ENCODE measurements at places on chromosomes 3 and 15.

- no peak for DNase-seq
Measured at GRCh38 chr3:87161417-87161816, 65.7 kb upstream of the CHMP2B start.

DNA sequence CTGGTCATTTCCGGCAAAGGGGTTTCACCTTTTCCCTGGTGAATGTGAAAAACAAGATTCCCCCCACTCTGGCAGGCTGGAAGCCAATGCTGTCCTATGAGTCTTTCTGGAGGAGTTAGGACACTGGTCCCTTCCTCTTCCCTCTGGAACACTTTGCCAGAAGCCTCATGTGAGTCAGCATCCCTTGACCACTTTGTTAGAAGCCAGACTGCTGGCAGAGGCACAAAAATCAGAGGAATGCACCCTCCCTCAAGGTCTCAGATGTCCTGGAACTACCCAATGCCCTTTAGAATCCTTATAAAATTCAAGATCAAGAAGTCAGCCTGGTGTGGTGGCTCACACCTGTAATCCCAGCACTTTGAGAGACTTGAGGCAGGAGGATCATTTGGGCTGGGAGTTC is 26.6 kb downstream of the ITGB5 start:
- peak; percentile 96 for DNase-seq

- DNase-seq: peak; percentile 33
Measured at GRCh38 chr3:173396191-173397041, 1.1 kb upstream of the NLGN1 start.

GRCh38 chr3:43871627-43872245 is 181.0 kb downstream of the ABHD5 start:
- DNase-seq: no peak

DNA sequence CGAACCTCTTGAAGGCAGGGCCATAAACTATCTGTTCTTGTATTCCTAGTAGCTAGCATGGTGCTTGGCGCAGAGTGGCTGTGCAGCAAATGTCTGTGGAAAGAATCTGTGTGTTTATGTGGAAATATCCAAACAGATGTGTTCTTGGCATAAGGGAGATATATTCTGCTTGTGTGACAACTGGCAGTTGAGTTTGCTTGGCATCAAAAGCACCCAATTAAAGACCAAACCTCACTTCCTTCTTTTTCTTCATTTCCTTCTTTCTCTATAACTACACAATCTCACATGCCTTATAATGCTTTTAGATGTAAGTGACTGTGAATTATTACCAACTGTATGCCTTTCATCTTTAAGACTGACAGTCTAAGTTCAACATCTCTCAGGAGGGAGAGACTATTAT is 296.5 kb downstream of the SLC9A9 start:
- no peak for DNase-seq

- DNase-seq: no peak
Measured at GRCh38 chr3:125005222-125005621, 50.6 kb downstream of the HEG1 start.

- DNase-seq: no peak
Measured at GRCh38 chr15:65334586-65335231, 30.2 kb downstream of the RNU5B-1 start.

- no peak for DNase-seq
Measured at GRCh38 chr3:156209631-156210335, 89.4 kb downstream of the KCNAB1 start.

DNA sequence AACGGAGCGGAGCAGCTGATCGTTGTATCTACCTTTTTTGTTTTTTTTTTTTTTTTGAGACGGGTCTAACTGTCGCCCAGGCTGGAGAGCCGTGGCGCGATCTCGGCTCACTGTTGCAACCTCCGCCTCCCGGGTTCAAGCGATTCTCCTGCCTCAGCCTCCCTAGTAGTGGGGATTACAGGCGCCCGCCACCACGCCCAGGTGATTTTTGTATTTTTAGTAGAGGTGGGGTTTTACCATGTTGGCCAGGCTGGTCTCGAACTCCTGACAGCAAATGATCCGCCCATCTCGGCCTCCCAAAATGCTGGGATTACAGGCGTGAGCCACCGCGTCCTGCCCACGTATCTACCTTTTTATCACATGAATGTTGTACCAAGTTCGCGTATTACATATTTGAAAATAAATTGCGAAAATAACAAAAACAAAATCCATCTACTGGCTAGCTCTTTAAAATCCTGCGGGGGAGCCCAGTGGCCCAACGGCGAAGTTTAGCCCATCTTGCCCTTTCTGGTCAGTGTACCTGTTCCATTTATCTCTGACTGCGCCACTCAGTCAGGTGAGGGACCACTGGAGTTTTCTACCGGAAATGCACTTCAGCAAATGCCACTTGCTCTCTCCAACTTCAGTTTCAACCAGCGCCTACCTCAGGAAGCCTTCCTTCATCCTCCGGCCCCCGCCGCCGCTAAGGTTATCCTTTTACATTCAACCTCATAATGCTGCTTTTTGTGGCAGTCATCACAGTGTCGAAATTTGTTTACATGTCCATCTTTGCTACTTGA is 1.2 kb upstream of the EIF3J start:
- peak; percentile 35 for DNase-seq

DNA sequence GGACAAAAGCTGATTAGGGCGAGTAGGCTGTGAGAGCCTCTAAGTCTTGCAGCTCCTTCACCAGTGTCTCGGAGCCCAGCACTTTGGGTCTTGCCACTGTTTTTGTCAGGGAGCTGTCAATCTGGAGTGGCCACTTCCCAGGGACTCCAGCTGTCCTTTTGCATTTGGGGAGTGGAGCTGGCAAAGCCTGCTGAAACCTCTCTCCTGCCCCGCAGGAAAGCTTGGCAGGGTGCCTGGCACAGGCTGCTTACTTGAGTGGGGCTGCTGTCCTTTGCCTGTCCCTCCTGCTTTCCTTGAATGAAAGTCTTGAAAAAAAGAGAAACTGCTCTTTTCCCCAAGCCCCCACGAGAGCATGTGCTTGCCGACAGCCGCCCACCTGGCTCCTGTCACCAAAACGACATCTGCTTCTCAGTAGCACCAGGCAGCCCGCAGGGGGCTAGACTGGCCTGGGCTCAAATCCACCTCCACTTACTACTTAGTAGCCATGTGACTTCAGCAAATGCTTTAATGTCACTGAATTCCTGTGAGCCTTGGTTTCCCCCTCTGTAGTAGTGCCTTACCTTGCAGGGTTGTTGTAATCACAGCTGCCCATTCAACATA is 13.7 kb downstream of the USP13 start:
- no peak for DNase-seq

DNA sequence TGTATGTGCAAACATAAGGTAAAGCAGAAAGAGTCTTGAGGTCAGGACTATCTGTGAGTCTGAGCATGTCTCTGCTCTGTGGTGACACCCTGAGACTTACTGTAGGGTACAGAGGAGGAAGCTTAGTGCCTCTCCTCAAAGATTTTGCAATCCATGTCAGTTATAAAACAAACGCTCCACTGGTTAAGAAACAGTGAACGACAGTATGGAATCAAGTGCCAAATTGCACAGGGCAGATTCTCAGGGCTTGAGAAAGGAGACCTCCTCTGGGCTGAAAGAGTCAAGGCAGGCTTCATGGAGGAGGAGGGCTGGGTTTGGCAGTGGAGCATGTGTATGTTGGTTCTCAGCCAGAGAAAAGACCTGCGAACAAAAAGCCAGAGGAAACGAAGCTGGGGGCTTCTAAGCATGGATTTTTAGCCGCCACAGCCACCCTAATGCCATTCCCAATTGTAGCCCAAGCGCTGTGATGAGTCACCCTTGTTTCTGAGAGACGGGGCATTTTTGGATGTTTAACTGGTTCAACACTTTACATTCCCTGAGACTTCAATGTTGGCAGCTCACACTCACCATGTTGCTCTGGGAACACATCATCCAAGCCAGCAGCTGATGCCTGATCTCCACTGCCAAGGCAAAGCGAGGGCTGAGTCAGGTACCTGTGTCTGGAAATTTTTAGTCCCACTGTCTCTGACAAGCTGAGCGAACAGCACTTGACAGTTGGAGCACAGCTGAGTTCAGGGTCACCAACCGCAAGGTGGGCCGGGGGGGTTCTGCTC is 3.4 kb upstream of the DGKG start:
- DNase-seq: no peak

DNA sequence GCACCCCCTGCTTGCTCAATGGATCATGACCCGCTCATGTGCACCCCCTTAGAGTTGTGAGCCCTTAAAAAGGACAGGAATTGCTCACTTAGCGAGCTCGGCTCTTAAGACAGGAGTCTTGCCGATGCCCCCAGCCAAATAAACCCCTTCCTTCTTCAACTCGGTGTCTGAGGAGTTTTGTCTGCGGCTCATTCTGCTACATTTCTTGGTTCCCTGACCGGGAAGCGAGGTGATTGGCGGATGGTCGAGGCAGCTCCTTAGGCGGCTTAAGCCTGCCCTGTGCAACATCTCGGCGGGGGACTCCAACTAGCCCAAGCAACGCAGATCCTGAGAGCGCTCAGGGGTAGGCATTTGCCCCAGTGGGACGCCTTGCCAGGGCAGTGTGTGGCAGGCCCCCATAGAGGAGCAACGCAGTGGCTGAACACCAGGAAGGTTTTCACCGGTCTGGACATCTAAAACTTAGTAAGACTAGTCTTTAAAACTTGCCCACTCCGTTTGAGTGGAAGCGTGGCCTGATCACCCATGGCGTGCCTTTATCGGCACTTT is 9.5 kb downstream of the SLCO2A1 start:
- DNase-seq: no peak

GRCh38 chr3:100110162-100110561 is 4.1 kb downstream of the FILIP1L start:
- no peak for DNase-seq

DNA sequence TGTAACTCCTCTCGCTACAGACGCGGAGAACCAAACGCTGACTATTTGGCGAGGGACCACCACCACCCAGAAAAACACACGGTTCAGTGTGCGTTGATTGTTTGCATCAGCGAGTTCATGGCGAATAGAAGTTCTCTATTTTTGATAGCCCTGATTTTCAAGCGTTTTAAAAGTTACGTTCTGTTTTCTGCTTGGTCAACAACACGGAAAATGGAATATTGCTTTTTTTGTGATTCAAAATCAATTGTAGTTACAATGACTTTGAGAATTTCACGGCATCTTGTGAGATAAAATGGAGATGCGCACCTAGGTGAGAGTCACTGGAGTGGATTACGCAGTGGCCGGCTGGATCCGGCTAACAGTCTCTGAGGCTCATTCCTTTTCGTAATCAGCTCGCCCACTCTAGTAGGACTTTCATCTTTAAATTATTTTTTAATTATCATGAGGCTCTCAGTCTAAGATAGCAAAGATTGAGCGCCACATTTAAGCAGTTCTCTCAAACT is 54.8 kb downstream of the CCDC54 start:
- no peak for DNase-seq

GRCh38 chr3:66609660-66610561 is 109.1 kb upstream of the LRIG1 start:
- DNase-seq: peak; percentile 40

GRCh38 chr3:196198771-196199753 is 12.1 kb downstream of the ZDHHC19 start:
- DNase-seq: peak; percentile 23

DNA sequence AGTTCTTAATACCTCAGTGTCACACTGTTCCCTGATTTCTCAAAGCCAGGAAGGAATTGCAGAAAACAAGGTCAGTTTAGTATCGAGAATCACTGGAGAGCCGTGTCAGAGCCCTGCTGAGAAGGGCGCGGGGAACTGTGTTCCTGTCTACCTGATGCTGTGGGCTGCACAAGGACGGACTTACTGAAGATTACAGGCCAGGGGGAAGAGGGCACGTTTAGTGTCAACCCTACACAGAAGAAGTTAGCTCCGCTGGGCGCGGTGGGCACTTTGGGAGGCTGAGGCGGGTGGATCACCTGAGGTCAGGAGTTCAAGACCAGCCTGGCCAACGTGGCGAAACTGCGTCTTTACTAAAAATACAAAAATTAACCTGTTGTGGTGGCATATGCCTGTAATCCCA is 104.1 kb downstream of the APBA2 start:
- no peak for DNase-seq

GRCh38 chr3:48716508-48716981 is 476 bp downstream of the IP6K2 start:
- peak; percentile 16 for DNase-seq

DNA sequence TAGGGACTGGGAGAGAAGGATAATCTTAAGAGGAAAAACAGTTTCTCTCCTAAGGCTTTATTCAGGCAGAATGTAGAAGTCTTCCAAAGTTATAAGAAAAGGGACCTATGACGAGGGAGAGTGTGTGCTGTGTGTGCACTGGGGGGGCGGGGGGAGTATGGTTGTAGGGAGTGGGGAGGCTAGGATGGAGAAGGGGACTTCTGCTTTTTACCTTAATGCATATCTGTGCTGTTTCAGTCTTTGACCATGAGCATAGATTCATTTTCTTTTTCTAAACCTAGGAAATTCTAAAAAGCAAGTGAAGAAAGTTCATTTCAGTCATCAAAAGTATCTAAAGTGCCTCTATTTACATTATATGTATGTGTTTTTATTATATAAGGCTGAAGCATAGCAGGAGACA is 52.6 kb upstream of the RASA2 start:
- no peak for DNase-seq

DNA sequence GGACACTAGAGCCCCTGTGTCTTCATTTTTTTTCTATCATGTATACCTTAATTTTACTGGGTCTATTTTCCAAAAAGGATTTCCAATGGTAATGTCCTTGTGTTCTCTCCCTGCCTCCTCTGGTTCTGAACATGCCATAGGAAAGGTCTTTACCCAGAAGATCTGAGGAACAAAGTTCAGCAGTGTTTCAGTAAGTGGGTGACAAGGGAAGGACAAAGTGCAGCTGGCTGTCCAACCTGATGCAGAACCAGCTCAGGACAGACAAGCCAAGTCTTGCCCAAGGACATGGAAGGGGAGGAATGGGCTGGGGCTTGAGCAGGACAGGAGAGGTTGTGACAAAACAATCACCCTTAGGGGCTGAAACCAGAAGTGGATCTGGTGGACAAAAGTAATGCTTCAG is 61.2 kb upstream of the STRIT1 start:
- DNase-seq: no peak

DNA sequence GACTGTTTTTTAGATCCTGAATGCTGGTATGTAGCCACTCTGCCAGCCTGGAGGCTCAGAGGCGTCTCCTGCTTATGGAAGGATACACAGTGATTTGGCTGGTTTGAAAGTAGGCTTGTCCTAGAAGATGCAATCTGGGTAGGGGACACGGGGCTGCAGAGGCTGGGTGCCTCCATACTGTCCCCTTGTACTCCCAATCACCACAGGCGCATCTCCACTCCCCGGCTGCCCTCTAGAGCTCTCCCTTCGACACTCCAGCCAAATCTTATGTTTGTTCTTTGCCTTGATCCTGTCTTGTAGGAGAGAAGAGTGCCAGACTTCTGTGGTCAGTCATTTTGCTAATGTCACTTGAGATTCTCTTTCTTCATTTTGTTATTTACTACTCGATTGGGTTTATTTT is 168.8 kb upstream of the THRB start:
- no peak for DNase-seq

DNA sequence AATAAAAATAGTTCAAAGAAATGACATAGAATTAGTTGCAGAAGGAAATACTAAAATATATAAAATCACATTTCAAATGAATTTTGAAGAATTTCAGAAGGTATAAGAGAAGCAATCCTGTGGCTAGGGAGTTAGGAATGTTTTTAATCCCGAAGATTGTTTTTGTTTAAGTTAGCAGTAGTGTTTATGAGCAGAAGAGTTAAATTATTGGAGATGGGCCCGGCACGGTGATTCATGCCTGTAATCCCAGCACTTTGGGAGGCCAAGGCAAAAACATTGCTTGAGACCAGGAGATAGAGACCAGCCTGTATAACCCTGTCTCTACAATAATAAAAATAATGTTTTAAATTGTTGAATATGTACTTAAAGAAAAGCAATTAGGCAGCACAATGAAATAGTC is 432.5 kb downstream of the MFSD1 start:
- no peak for DNase-seq

- no peak for DNase-seq
Measured at GRCh38 chr3:42123012-42123581, 31.9 kb downstream of the TRAK1 start.

Measured in ACHN (cell line).